ENCODE measurements at places on chromosomes 2 and 18.

DNA sequence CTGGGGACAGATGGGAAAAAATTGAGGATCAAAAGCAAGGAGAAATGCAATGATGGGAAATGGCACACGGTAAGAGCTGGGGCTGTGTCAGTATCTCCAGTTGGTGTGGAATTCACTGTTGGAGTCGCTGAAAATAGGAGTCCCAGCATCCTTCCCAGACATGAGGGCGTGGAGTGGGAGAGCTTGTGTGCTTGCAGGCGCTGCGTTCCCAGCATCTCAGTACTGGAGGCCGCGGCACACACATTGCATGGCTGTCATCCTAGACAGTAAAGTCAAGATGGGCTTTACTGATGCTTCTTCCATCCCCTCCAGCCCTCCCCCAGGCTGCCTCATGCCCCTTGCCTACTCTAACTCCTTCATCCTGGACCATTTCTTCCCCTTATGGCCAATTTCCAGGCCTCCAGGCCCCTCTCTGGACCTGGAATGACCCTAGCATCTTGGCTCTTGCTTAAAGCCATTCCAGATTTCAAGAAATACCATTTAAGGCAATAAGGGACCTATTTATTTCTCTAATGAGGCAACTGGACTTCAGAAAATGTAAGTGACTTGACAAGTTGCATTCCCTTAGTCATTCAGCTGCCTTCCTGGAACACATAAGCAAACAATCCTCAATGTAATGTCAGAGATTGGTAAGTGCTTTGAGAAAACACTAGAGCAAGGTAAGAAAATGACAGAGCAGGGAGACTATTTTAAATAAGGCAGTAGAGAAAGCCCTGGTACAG, 70.5 kb upstream of the TTC39C start:
- DNase-seq, result no peak

GRCh38 chr2:231687133-231687852, 21.0 kb upstream of the PTMA start:
- no peak for DNase-seq

- DNase-seq, result no peak
These were observed 142.3 kb downstream of the TANC1 start for GRCh38 chr2:159110784-159111183.

DNA sequence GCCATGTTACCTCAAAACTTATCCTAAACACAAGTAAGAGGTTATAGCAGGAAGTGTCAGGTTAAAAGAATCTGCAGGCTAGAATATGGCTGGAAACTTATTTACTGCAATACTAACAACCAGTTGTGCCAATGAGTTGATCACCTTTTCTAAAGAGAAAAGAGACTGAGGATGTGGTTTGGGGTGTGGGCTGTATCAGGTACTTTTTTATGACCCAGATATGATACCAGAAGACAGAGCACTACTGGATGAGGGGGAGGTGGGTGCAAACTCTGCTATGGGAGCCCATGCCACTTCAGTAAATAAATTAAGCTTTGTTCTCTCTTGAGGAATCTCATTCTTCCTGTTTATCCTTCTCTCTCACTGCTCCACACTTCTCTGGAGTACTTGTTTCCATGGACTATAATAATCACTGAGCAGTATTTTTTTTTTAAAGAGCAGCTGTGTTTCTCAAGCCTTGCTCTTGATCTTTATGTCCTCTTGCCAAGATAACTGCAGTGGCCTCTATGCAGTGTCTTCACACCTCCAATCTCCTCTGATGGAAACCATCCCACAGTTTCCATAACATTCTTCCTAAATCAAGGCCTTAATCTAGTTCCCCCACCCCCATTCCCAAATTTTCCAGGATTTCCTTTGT, 51.2 kb upstream of the NOSTRIN start:
- DNase-seq, result no peak

- no peak for DNase-seq
These were observed 2.8 kb upstream of the SGO2 start for GRCh38 chr2:200523158-200523557.

- no peak for DNase-seq
These were observed 6.7 kb downstream of the PLA2R1 start for GRCh38 chr2:160055726-160056108.

GRCh38 chr2:121777699-121778058, 22.2 kb downstream of the TSN start:
- no peak for DNase-seq

DNA sequence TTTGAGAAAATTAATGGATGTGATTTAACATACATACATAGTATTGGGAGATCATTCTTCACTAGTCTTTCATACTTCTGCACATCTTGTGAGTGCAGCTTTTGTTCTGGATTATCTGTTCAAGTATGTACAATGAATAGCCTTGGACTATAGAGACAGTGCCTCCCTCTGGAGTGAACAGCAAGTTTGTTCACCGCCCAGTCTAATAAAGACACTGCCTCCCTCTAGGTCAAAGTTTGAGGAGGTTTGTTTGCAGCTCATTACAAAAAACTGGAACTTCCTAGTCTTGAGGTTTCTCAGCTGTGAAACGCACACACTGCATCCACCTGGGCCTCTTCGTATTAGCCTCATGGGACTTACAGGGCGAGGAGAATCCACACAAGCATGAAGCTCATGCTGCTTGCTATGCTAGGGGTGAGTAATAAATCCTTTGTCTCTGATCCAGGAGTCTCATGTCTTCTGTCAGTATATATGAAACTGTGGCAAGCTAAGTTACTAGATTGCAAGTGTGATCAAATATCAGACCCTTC, 26.0 kb upstream of the LAPTM4A start:
- DNase-seq, result no peak

DNA sequence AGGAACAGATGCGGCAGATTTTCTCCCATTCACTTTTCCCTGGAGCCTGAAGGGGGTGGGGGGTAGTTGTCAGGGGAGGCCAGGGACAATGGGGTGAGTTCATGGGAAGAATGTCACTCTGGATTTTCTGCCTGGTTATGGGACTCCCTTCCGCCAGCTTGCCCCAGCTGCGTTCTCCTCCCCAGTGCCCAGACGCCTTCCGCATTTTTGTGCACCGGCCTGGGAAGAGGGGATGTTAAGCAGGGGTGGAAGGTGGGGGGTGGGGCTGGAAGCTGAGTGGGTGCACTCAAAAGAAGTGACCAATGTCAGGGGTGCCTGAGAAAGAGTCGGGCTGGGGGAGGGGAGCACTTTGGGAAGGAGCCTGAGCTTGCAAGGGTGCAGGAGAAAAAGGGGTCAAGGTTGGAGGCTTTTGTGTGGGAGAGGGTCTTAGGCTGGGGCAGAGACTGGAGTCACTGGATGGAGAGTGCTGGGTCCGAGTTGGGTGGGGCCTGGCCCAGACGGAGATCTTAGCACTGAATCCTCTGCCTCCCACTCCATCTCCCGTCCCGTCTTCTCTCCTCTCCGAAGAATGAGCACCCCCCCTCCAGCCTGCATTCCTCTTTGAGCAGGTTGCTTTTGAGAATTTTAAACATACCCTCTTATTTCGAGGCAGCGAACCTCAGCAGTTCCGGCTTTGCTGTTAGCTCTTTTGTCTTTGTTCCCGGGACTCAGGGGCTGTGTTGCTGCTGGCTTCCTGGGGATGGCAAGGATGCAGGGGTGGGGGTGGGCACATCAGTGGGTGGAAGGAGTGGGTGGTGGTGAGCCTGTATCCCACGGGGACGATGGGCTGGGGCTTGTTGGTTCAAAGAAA, 2.7 kb downstream of the IGFBP2 start:
- DNase-seq, result no peak

DNA sequence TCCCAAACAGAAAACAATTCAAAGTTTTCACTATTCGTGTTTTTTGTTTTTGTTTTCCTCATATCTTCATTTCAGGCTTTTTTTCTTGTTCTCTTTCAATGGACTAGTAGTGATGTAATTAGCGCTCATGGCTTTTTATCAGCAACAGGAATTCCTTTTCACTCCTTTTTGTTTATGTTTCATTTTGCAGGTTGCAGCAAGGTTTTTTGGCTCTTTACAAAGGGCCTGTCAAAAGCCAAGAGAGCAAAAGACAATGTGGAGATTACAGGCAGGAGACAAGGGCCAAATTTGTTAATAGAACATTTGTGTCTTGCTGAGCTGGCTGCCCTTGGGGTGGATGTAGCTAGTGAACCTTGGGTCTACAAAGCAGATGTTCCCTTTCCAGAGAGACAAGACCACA, 467.4 kb upstream of the CDH20 start:
- DNase-seq, result no peak

DNA sequence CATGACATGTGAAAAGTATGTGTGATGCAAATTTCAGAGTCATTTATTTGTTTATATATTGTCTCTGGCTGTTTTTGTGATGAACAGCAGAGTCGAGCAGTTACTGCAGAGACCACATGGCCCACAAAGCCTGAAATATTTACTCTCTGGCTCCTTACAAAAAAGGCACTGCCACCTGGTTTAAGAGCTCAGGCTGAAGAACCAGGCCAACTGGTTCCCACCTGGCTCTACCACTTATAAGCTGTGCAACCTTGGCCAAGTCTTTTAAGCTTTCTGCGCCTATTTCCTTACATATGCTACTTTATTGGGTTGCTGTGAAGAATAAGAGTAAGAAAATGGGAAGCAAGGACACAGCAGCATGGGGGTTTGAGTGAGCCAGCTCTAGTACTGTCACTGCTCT, 207.6 kb downstream of the L3MBTL4 start:
- DNase-seq, result no peak

DNA sequence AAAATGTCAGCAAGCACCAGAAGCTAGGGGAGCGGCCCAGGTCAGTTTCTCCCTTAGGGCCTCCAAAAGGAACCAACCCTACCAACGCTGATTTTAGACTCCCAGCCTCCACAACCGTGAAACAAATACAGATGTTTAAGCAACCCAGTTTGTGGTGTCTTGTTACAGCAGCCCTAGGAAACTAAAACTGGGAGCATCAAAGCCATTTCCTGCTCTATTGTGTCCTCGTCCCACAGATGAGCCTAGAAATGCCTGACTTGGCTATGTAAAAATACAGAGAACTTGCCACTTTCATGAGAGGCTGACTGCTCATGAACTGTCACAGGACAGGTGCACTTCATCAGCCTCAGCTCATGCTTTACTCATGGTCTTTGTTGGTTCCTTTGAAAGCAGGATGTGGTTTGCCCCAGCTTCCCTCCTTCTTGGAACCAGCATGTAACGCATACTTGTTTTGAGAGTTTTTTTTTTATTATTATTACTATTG, 97.6 kb upstream of the SLC39A10 start:
- DNase-seq, result no peak

GRCh38 chr2:105005181-105005951, 32.5 kb upstream of the MRPS9 start:
- no peak for DNase-seq

GRCh38 chr2:70132244-70133126, 45.2 kb downstream of the PCBP1 start:
- no peak for DNase-seq

- DNase-seq, result no peak
These were observed 39.9 kb downstream of the NCK2 start for GRCh38 chr2:105784589-105784988.

- DNase-seq, result no peak
These were observed 9.7 kb upstream of the KIF3C start for GRCh38 chr2:25991965-25992364.

DNA sequence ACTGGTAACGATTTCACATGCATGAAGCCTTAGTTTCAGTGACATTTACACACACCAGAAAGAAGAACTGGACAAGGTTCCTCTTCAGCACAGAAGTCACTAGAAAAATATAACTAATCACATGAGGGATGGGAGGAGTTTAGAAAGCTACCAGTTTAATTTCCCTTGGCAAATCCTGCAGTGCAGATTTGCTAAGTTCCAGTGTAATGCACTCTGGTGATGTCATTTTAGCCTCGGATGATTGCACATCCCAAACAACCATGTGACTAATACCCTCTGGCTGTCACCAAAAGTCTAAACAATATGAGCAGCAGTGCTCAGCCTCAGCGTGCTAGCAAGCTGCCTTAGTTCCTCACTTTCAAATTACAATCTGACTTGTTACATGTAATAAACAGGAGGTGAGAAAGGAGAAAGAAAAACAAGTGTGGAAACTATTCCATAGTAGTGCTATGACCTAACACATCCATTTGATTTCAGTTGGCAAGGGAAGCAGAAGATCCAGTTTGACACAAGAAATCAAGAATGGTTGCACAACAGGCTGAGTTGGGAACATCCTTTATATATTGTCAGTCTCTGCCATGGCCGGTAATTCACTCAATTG, 35.3 kb upstream of the PPP1CB start:
- peak; percentile 55 for DNase-seq

GRCh38 chr2:143771939-143772338, 642.7 kb downstream of the ARHGAP15 start:
- no peak for DNase-seq

DNA sequence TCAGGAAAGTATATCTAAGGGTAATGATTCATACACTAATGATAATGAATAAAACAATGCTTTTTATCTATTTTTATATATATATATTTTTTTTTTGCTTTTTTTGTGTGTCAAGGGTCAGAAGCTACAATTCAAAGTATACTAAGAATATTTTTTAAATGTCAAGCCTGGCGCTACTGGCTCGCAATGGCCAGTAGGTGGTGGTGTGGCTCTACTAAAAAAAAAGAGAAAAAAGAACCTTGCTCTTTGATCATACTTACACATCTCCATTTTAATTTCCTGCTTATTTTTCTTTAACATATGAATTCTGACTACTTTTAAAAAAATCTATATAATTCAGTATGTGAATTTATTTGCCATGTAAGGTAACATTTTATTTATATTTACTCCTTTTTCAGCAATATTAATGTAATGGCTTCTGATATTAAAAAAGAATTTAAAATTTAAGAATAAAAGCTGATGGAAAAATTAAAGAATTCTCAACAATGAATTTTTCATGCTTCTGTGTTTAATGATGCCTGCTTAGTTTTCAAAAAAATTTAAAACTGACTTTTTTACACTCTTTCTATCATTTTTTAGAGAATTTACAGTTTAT, 232.9 kb downstream of the GULP1 start:
- peak; percentile 50 for DNase-seq

DNA sequence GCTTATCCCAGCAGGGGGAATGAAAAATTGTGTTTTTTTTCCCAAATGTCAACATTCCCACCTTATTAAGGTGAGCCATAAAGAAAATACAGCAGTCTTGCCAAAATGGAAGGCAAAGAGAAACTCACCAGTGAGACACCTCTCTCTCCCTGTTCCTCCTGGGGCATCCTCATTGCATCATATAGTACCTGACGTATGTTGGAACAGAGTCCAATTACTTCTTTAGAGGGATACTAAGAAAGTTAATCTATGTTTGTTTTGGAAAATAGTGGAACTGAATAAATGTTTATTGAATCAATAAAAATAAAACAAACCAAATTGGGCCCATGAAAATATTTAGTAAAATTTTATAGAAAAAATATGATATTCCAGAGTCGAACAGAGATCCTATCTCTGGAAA, 700.4 kb downstream of the LRRTM4 start:
- DNase-seq, result no peak

Measured in smooth muscle cell of the brain vasculature (primary cell).